NCI-H1930 (cell line): ENCODE measurements at places on chromosomes 3 and 15.

DNA sequence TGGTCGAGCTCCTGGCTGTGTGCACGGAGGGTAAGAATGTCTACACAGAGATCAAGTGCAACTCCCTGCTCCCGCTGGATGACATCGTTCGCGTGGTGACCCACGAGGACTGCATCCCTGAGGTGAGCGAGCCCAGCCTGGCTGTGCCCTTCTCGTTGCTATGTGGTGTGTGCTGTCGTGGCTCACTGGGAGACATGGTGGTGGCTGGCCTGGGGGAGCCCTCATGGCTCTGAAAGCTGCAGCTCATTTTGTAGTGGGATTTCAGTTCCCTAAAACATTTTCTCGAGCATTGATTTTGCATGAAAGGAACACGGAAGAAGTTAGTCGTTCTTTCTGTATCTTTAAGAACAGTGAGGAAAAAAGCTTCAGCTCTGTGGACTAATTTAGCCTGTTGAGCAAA lies 200.5 kb downstream of the ITPR1 start:
- no peak for DNase-seq

DNA sequence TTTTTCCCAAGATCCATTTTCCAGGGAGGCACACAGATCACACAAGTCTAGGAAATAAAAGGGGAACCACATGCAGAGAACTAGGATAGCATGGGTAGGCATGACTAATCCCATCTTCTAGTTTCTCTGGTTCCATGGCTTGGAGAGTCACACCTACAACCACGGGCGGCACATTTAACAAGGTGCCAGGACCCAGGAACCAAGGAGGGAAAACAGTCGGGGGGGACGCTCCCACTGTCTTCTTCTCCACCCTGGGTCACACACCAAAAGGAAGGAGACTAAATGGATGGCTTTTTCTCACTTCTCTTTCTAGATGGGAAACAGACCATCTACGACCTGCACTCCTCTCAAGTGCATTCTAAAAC lies 4.6 kb upstream of the SMCO1 start:
- no peak for DNase-seq

GRCh38 chr15:46856839-46857502 lies 860.3 kb upstream of the SEMA6D start:
- DNase-seq, result peak; percentile 29

DNA sequence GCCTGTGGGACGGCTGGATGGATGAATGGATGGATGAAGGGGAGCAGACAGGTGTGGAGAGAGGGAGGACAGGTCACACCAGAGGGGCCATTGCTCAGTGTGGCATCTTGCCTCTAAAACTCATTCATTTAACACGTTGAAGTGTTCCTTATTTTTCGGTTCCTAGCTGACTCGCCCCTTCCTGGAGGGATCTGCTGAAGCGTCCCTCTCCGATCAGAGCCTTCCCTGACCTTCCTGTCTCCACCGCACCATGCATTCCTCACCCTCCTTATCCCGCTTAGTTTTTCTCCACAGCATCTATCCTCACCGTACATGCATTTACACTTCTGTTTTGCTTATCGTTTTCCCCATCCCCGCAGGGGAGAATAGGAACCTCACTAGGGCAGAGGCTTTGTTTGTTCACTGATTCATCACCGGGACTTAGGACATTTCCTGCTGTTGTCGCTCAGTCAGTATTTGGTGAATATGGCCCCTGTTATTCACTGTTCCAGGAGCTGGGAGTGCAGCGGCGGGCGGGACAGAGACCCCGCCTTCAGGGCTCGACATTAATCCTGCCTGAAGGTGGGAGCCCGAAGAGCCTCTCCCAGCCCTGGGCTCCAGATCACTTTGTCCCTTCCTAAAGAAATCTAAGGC lies 32.0 kb downstream of the FOXL2 start:
- DNase-seq, result no peak

- DNase-seq, result no peak
These were observed 61.0 kb downstream of the TPRA1 start for GRCh38 chr3:127529346-127530188.

DNA sequence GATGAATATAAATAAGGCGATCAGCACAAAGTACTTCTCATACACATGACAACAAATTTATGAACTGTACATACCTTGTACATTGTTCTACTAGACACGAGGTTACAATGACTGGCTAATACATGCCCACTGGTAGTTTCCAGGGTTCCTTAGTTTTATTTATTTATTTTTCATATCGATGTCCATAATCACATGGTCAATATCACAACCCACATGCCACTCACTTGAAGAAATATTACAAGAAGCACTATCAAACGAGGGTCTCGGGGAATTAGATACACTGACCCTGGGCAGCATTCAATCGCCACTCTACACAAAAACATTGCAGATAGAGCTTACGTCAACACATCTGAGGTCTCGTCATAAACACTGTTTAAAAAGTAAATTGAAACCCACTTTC lies 21.2 kb upstream of the WNT5A start:
- no peak for DNase-seq

DNA sequence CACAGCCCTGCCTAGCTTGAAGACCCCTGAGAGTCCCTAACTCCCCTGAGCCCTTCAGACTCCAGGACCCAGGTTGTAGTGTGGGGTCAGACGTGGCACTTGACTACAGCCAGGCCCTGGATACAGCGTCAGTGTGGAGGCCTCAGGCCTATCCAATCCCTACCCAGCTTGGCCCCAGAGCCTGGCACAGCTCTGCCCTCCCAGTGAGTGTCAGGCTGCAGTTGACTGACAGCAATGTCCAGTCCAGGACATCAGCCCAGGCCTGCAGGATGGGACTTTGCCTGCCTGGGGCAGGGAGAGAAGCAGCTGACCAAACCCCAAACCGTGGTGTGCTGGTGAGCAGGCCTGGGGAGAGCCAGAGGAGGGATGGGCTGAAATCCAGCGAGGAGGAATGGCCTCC lies 27.3 kb downstream of the KLF13 start:
- DNase-seq, result no peak

DNA sequence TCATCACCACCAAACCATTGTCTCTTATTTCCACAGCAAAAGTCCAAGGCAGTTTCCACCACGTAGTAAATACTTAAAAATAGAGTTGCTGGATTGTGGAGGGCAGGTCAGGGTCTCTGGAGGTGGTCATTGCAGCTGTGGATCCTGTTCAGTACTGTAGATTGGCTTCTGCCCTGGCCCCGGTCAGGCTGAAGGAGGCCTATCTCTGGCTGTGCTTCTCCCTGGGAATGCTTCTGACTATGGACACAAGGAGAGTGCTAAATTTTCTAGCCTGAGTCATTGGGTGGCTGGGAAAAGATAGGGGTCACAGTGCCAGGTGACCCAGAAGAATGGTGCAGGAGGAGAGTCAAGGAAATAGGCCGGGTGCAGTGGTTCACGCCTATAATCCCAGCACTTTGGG lies 26.3 kb upstream of the GMPPB start:
- DNase-seq, result no peak

- no peak for DNase-seq
These were observed 13.4 kb downstream of the RTP1 start for GRCh38 chr3:187210545-187211327.

- no peak for DNase-seq
These were observed 23.0 kb downstream of the CRYGS start for GRCh38 chr3:186520957-186521842.

DNA sequence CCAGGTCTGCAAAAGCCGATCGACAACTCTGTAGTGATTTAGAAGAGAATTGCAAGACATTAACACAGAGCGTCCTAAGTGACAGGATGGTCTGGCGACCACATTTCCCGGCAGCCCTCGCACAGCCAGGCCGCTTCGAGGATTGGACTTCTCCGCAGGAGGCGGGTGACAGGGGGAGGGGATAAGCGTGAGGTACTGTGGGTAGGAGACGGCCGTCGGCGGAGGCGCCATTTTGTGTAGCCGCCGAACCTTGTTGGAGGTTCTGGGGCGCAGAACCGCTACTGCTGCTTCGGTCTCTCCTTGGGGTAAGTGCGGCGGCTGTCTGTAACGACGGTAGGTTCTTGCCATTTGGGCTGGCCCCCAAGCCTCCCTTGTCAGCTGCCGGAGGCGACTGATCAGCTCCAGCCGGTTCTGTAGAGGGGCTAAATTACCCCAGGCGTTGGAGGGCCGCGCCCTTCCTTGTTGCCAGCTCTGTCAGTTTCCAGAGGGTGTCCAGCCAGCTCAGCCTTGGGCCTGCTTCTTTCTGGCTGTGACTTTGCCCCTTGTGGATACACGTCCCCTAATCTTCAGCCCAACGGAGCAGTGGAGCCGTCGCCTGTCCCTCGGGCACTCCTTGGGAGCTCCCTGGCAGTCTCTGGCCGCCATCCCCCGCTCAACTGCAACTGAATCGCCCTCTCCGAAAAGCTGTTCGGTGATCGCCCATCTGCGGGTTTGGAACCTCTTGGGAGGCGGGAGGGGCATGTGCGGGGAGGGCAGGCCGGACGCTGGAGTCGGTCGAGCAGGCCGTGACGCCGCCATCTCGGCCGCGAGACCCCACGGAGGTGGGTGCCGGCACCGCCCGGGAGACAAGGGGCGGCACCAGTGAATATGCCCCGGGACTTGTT lies at the start of gene RBM5:
TSS of gene RBM5 (plus strand) at position 195 of the 884 bp plus-strand sequence. CDS start 1,516 bp downstream, outside the sequence.
- DNase-seq, result peak; percentile 62

DNA sequence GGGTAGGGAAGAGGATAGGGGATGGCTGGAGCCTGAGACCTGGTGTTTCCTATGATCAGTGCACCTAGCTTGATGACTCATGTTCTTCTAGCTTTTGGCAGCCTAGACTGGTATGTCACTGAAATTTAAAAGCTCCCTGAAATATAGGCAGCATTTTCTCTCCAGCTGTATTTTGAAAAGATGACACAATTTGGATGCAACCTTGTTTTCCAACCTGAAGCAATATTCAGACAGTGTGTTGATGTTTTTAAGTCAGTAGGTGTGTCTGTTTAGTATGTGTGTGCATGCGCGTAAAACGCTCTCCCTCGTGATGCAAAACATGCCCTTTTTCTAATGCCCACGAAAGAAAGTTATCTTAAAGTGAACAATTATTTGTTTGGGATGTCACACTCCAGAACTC lies 58.5 kb downstream of the RPL22L1 start:
- DNase-seq, result no peak

- DNase-seq, result no peak
These were observed 449.4 kb upstream of the SUCLG2 start for GRCh38 chr3:68103811-68104210.

GRCh38 chr15:35479423-35479822 lies 66.5 kb downstream of the DPH6 start:
- no peak for DNase-seq

- DNase-seq, result no peak
These were observed 28.8 kb upstream of the SYNM start for GRCh38 chr15:99076109-99076508.

- no peak for DNase-seq
These were observed 44.6 kb upstream of the LIMD1 start for GRCh38 chr3:45549961-45550360.

- DNase-seq, result no peak
These were observed 22.1 kb downstream of the SLC25A26 start for GRCh38 chr3:66242788-66243464.

DNA sequence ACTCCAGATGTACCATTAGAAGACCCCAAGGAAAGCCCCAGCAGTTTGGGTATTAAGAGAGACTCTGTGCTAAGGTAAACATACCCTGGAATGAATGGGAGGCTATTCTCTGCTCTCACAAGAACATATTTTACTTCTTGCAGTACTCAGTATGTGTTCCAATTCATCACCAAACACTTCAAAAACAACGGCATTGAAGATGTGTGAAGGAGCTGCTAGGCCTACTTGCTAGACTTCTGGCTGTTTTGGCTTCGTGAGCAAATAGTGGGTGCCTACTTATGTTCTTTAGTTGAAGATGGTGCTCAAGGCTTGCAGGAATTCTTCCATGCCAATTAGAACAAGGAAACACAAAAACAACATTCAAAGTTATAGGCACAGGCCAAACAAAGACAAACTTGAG lies 514.5 kb downstream of the ROBO1 start:
- no peak for DNase-seq

DNA sequence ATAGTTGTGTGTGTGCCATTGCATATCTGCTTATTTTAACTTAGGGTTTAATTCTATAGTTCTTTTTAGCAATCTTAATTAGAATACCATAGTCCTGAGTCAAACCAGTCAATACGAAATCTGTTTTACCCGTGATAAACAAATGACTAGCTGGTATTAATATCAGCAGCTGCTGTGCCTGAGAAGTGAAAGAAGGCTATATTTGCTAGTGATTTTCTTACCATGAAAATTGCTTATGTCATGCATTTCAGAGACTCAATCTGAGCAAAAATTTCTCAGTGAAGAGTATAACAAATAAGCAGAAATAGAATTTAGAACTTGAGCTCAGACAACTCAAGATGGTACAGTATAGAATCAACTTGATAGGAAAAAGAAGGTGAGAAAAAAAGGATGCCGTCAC lies 820.4 kb downstream of the NAALADL2 start:
- no peak for DNase-seq

DNA sequence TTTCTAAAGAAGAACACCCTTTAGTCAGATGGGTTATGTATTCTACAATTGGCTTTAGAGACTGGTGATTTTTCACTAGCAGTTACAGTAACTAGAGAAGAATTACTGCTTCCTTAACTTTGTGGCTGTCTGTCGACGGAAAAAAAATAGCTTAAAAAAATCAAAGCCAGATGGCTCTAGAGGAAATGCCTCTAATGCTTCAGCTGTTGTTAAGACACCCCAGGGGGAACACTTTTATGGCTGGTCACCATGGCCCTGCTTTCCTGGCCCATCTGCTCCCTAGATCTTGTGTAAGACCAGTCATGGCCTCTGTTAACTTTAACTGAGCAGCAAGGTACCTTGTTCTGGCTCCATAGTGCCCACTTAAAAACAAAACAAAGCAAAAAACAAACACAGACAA lies 198.6 kb upstream of the PLSCR5 start:
- no peak for DNase-seq

DNA sequence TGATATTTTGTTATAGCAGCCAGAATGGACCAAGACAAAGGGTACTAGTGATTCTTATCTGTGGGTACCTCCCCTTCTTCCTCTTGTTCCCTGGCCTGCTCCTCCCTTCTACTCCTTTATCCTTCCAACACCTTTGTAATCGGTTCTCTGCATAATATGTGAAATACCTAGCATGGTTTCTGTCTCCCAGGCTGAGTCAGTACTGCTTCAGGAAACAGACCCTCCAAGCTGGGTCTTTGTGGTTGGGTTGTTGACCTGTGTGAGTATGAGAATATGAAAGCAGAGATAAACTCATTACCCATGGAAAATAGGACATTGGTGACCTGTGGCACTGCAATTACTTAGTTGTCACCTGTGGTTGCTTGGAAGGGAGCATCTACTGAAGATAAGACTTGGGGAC lies 69.3 kb upstream of the KLF13 start:
- no peak for DNase-seq

DNA sequence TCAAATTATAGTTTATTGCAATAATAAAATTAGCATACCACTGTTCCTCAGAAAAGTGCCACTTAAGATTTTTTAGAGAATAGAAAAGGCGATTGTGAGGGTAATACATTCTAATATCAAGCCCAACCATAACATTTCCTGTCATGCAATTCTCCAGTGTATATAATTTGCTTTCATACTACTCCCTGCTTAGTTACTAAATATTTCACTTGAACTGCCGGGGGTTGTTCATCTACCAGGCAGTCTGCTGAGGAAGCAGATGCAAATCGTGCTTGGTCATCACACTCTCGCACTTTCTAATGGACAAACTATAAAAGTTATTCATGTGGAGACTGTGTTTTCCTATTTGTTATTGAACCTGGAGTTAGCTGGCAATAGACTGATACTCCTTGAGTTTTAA lies 645.6 kb upstream of the CBLB start:
- no peak for DNase-seq
